Omental fat pad (tissue), 4 donors: ENCODE measurements at places on chromosomes 6 and 20.

DNA sequence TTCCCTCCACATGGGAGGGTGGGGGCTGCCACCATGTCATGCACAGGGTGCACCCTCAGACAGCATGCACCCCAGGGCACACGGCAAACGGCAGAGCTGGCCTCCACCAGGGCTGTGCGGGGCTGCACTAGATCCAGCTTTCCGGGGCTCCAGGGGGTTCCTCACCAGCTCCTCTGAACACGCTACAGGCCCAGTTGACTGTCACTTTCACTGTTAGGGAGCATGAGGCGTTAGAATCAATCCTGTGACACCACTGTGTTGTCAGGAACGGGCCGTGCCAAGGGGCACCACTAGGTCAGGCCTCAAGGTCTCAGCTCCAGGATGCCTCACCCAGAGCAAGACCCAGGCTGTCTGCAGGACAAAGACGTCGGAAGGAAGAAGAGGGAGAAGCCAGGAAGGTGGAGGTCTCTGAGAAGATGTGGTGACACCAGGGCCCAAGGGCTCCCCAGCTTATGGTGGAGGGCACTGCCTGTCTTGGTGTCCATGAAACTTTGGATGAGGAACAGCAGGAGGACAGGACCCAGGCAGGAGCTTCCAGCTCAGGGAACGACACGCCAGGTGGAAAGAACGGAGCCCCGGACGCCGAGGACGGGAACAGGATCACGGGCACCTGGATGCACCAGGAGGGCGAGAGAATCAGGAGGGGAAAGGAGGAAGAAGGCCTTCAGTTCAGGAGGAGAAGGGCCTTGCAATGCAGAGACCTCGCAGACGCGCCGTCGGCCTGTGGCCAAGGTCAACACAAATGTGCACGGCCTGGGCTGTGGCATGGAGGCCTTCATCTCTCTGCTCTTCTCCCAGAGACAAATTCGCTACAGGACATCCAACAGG is 49.5 kb downstream of the YTHDF1 start:
- no peak for DNase-seq

DNA sequence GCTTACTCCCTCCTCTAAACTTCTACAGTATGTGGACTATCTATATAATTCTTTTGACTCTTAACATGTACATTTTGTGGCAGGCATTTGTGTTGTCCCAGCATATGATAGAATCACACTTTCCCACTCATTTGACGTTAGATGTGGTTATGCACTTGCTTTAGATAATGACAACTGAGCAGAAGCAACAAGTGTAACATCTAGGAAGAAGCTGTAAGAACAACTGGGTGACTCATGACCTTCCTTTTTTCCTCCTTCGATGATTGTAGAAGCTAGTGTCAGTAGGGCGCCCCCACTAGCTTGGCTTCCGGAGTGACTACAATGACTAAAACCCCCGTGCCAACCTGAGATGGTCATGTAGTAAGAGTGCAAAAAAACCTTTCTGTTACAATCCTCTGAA is 74.6 kb upstream of the CEP85L start:
- no peak for DNase-seq

GRCh38 chr6:79605061-79605460 is 26.1 kb upstream of the SH3BGRL2 start:
- no peak for DNase-seq

GRCh38 chr6:55566036-55566710 is 12.8 kb downstream of the HMGCLL1 start:
- no peak for DNase-seq
